ENCODE measurements at places on chromosomes 3 and 15.

GRCh38 chr15:80182611-80183261 lies 29.9 kb downstream of the FAH start:
- DNase-seq = no peak

DNA sequence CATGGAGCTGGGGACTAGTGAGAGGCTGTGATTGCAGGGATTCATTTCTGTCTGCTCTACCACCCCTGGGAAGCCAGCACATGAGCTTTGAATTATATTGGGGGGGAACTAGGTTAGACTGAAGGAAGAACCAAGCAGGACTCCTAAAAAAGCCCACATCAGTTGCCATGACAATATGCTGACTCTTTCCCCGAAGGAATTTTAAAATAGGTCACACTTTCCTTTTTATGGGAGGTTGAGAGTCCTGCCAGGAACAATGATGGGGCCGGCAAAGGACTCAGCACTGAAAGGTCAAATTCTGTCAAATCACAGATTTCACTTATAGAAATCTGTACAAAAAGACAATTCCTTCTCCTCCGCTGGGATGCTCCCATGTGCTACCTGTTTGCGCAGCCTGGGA lies 130.8 kb downstream of the ZNF621 start:
- DNase-seq = no peak

DNA sequence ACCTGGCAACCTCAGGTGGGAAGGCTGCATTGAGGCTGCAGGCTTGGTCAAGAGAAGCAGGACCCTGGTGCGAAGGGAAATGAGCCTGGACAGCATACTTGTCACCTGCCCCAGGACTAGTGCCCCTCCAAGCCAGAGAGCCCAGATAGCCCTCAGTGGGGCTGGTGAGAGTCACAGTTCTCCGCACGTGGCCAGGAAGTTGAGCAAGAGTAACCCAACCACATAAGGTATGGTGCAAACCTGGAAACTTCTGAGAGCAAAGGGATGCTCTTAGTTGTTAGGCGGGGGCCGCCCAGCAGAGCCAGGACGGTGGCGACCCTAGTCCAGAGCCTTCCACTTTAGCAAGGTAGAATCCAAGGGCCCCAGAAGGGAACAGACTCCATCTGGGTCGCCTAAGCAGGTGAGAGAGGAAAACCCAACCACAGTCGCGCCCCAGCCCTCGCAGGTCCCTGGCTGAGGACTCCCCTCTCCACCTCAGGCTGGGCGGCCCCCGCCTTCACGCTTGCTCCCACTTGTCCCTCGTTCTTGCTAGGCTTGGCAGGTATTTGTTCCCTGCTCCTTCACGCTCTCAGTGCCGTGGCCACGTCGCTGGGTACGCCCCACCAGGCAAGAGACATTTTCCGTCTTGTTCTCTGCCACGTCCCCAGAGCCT lies 1.1 kb upstream of the VPS18 start:
- no peak for DNase-seq

DNA sequence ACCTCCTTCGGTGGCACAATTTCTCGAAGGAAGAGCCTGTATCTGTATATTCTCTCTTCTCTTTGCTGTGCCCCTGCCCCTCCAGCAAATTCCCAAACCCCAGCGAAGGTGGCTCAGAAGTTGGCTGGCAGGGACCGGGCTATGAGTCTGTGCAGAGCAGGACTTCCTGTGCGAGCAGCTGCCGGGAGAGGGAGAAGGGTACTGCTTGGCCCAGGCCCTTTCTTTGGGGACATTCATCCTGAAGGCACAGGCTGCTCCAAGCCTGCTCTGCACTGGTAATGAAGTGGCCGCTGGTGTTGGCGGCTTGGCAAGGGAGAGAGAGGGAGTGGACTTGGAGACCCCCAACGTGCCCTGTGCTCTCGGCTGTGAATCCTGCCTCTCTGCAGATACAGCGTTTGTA lies 1.5 kb downstream of the SLC6A11 start:
- DNase-seq = no peak

- DNase-seq = no peak
These were observed 24.8 kb upstream of the RBP1 start for GRCh38 chr3:139564294-139564861.

GRCh38 chr15:50355619-50355905 lies 564 bp upstream of the GABPB1 start:
- DNase-seq = no peak

GRCh38 chr3:191087391-191087790 lies 111.7 kb upstream of the OSTN start:
- no peak for DNase-seq

DNA sequence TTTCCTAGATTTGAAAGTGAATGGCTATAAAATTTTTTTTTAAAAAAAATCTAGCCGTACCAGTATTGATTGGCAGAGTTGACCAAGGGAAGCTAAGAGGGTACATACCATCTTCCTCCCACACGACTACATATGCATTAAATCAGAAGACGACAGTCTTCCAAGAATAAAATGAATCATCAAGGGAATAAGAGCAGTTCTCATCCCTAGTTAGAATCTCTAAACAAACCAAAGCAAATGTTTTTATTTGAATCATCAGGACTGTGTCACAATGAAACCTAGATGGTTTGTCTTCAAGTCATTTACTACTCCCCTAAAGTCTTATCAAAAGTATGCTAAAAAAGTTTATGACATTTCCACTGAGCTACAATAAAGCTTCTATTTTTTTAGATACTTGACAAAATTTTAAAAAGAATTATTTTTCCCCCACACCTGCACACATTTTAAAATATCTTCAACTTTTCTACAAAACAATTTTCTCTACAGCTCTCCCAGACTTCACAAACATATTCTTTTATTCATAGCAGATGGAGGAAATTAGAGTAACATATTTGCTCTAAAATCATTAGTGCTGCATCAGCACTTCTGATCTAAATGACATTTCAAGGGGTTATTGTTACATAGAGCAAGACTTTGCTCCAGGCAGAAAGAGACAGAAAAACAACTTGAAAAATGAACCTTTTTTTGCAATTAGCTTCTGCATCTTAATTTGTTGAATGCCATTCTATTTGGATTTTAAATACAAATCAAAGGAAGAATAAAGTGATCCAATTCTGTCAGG lies 547.1 kb downstream of the FHIT start:
- DNase-seq = no peak

DNA sequence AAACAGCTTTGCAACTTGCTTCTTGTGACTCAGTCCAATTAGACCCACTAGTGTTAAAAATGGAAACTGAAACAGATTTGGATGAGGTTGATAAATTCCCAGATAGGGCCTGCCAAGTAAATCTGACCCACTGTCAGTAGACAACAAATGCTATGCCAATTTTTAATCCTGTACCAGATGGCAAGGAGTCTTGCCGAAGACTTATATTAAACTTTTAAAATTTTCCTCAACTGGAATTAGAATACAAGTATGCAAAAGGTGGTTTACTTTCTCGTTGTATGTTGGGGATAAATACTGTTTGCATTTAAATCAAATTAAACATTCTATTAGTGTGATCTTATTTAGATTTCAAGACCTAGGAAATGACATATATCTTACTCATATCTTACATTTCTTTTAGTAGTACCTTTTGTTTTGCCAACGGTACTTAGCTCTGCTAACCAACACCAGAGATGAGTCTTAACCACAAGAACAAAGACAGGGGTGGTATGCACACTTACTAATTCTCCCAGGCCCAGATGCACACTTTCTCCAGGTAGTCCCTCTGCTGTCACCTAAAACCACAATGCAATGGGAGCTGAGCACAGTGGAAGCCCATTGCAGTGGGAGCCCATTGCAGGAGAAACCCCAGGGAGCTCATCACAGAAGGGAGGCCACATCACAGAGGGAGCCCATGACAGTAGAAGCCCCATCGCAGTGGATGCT lies 77.8 kb downstream of the WWTR1 start:
- no peak for DNase-seq

DNA sequence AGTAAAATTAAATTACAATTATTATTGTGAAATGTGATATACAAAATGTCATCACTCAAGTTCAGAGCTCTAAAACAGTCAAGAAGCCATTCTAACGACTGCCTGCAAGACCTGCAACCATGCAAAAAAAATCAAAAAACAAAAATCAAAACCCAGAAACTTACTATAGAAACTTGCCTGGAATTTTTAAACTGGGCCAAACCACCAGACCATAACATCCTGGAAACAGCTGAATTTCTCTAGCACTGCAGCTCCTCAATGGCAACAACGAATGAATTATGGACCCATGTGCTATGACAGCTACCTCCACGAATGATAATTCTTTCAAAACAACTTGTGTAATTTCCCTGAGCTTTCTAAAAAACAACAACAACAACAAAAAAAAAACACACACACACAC lies 130.0 kb upstream of the KCNMB2 start:
- DNase-seq = no peak

DNA sequence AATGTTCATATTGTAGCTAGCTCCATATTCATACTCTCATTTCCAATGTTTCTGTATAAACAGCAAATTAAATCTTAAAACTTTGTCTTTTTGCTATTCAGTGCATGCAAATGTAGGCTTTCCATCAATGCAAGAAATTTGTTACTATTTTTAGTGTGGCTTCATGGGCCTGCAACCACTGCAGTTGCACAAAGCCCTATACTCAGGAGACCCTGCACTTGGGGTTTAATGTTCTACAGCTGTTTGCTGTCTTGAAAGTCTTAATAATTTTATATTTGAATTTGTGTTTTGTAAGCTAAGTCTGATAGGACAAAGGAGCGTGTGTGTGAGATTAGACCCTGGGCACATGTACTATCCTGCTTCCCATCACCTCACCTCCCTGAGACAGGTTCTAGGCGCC lies 9.6 kb downstream of the PYDC2 start:
- no peak for DNase-seq

- no peak for DNase-seq
These were observed 281.8 kb downstream of the FAM43A start for GRCh38 chr3:194967151-194968117.

DNA sequence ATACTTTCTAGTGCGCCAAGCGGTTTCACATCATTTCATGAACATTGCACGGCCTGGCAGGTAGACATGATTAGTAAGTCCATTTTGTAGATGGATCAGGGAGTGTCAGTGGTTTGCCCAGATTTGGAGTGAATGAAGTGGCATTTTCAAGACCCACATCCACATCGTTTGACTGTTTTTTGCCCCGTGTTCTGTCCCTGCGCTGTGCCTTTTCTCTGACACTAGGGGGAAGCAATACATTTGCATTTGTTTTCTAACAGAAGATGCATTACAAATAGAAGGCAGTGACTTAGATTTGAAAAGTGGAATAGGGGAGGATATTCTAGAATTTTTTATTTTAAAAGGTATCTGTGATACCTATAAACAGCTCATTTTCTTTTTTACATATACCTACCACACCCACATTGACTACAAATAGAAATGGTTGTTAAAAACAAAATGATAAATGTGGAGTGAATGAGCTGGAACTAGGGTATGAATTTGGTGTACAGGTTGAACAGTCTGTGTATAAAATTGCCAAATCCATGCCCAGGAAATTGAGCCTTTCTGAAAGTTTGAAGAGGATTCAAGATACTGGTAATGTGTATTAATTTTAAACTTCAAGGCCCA lies 98.0 kb downstream of the USP13 start:
- no peak for DNase-seq

- no peak for DNase-seq
These were observed 114.2 kb upstream of the UMPS start for GRCh38 chr3:124615896-124616543.

GRCh38 chr3:31322460-31322859 lies 210.3 kb upstream of the STT3B start:
- no peak for DNase-seq

DNA sequence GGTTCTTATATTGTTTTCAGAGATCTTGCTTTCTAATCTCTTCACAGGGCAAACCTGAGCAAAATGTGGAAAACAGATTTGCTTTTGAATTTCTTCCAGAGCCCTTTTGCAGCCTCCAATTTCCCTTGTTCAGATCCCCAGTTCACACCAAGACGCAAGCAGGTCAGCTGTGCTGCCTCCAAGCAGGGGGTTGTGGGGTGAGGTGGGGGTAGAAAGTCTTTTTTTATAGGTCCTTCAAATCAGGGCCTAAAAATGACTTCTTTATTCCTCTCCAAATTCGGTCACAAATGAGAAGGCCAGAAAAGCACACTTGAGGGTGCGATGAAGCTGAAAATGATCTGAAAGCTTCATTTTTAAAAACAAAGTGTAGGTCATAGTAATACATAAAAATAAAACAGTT lies 26.3 kb upstream of the AVEN start:
- no peak for DNase-seq

DNA sequence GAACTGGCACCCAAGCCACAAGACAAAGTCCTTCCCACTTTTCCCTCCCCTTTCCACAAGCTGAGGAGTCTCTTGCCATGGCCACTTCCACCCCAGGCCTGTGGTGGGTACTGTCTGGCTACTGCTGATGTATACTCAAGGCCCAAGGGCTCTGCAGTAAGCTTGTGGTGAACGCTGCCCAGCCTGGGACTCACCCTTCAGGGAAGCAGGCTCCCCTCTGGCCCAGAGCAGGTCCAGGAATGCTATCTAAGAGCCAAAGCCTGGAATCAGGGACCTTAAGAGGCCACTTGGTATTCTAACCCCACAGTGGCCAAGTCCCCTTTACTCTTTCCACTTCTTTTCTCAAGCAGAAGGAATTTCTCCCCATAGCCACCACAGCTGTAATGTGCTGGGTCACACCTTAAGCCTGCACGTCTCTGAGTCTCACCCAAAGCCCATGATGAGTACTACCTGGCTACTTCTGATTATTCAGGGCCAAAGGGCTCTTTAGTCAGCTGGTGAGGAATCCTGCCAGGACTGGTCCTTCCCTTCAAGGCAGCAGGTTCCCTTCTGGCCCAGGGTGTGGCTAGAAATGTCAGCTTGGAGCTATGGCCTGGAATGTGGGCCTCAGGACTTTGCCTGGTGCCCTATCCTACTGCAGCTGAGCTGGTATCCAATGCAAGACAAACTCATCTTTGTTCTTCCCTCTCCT lies 4.0 kb downstream of the PATL2 start:
- no peak for DNase-seq

DNA sequence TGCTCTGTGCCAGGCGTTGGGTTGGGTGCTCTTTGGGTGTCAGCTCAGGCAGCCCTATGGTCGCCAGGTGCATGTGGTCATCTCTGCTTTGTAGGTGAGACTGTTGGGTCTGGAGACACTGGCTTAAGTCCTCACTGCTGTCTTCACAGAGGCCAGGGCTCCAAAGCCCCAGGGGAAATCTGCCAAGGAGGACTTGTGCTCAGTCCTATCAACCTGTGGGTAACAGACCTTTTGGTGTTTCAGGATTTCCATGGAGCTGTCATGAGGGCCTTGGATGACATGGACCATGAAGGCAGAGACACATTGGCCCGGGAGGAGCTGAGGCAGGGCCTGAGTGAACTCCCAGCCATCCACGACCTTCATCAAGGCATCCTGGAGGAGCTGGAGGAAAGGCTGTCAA lies 50.1 kb upstream of the NR2C2 start:
- no peak for DNase-seq

- no peak for DNase-seq
These were observed 84.0 kb downstream of the IFT80 start for GRCh38 chr3:160314995-160315394.

Data from hematopoietic multipotent progenitor cell treated with erythropoietin and hydrocortisone succinate and interleukin-3 and kit ligand, for 17 days (in vitro differentiated cells).